ENCODE measurements at places on chromosomes 12 and 14.
A peak's percentile ranks its signal among the peaks of the same experiment; 100 is the strongest.

DNA sequence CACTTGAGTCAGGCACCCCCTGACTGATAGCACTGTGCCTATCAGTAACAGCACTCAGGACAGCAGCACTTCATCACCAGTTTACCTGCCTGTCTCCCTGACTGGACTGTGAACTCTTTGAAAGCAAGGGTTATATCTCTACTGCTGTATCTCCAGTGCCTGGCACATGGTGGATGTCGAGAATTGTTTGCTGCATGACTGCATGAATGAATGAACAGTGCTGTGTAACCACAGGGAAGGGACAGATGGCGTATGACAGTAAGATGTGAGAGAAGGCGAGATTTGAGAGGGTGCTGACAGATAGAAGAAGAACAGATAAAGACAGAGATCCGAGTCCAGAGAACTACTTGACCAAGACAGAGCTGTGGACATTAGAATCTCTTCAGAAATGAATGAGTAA, 29.7 kb downstream of the BRAP start:
- DNase-seq = no peak

- DNase-seq = no peak
Measured at GRCh38 chr12:57027805-57028153, 11.4 kb upstream of the TAC3 start.

- DNase-seq = no peak
Measured at GRCh38 chr14:89350152-89350551, 66.9 kb downstream of the FOXN3 start.

DNA sequence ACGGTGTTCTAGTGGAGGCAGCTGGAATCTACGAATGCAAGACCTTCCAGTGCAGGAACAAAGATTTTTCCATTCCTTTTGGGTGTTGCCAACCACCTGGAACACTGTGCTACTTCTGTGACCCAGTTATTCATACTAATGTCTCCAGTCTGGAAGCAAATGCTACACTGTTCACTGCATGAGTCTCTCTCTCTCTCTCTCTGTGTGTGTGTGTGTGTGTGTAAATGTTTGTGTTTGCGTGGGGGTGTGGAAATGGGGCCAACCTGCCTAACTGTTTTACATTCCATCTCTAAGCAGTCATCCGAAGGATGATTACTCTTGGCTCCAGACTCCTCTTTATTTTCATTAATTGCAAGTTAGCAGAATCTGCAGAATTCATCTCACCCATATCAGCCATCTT, 29.9 kb upstream of the YBX3 start:
- no peak for DNase-seq

DNA sequence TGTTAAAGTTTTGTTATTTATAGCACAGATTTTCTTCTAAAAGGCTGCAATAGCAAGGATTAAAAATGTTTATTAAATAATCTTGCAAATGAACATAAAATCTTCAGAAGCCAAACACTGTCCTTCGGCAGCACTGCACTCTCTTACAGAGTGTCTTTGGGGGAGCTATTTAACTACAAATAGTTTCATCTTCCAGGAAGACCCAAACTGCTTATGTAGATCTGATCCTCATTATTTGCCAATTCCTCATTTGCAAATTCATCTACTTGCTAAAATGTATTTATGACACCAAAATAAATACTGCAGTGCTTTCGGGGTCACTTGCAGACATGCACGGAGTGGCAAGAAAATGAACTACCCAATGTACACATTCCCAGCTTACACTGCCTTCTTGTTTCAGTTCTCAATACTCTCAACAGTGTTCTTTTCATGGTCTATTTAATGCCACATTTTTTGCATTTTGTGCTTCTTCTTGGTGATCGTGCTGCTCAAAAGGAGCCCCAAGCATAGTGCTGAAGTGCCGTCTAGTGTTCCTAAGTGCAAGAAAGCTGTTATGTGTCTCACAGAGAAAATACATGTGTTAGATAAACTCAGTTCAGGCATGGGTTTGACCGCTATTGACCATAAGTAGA, 128.1 kb downstream of the PRKD1 start:
- DNase-seq = no peak

DNA sequence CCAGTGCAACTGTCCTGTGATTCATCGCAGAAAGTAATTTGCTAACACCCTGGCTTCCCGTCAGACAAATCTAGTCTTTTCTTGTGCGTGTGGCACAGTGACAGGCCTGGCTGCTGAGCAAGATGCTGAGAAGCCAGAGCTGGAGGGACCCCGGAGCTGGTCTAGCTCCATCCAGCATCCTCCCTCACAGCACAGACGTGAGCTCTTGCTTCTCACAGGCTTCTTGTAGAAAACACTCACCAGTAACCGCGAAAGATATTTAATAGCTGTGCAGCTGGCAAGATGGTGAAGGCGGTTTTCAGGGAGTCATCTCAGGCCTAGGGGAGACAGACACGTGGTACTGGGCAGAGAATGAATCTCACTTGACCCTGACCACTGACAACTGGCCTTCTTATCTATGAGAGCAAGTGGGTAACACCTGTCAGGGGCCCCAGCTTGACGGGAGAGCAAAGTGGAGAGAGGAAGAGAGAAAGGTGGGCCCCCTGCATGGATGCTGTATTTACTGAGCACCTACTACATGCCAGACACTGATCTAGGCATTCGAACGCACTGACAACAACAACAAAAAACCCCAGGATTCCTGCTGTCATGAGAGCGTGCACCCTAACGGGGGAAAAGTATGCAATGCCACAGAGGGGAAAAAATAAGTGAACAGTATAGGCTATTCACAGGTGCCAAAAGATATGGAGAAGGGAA, 63.3 kb downstream of the CCDC88C start:
- DNase-seq = no peak

GRCh38 chr12:14884458-14884878, 1.2 kb downstream of the MGP start:
- DNase-seq = peak; percentile 39

DNA sequence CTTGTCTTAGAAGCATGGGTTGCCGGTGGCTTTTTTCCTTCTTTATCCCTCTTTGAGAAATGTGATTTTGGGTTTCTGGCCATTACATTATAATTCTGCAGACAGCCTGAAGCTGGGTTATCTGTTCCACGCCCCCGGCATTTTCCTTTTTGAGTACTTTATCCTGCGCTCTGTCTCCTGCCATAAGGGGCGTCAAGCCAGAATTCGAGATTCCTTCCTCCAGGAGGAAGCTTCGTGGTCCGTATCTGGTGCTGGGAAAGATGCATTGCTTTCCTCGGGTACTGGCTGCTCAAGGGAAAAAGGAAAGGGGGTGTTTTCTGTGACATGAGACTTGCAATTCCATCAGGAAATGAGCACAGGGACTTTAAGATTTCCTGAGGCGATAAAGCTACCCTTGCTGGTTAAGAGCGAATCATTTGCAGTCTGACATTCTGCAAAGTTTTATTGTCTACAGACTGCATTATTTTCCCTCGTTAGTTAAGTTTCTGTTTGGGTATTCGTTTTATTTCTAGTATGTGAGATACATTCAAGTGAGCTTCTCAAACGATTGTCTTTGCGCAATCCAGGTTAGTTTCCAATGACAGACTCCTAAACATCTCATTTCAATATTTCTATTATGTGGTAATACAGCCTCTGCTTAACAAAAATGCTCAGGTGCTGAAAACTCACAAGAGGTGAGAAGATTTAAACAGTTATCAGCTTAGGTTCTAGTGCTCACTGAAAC, 694 bp downstream of the AKAP5 start:
- no peak for DNase-seq
